ENCODE measurements at places on chromosomes 16 and 17. TPM values are rescaled to one million over a fixed set of nuclear protein-coding genes. Genes with fewer than 3 reads are reported as not detected.

GRCh38 chr17:29219378-29220047 lies 27.1 kb upstream of the CRYBA1 start:
- peak; percentile 39 for DNase-seq

DNA sequence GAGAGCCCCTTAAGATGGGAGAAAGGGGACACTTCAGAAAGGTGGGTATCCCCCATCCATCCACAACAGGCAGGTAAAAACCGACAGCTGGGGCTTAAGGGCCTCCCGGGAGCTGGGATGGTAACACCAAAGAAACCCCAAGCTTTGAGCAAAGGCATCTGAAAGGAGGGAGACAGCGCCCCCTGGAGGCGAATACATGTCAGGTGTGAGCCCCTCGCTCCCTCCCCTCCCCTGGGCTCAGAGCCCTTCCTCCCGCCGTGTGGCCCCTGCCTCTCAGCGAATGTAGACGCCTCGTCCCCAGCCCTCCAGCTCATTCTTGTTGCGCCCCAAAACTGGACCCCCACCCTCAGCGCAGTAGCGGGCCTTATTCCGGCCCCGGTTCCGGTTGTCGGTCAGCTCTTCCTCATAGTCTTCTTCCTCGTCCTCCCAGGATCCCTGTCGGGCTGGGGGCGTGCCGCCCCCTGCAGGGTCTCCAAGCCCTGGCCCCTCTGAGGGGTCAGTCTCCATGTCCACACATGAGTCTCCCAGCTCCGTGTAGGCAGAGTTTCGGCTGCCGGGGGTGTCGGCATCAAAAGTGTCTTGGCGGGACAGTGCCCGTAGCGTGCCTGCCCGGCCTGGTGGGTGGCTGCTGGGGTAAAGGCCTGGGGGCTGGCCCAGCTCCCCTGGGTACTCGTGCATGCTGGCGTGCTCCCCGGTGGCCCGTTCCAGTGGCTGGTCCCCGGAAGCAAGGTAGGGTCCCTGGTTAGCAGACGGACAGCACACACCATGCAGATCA lies 9.1 kb upstream of the ARL5C start:
- no peak for DNase-seq

GRCh38 chr16:4378999-4379690 lies 7.5 kb downstream of the VASN start:
- DNase-seq = no peak

GRCh38 chr16:82138478-82139285 lies 31.3 kb downstream of the MPHOSPH6 start:
- no peak for DNase-seq

DNA sequence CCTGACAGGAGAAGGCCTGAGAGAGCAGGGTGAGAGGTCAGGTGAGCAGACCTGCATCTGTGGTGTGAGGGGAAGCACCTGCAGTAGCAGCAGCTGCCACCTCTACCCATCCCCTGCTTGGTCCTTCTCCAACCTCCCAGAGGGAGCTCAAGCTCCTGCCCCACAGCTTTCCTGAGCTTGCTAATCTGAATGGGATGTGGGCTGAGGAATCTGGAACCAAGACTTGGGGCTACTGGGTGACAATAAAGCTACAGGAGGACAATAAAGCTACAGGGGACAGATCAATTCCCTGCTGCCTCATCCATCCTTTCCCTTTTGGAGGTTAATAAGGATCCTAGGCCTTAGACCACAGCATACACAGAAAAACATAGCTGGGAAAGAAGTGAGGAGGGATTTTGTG lies 4.9 kb upstream of the TBX4 start:
- no peak for DNase-seq

DNA sequence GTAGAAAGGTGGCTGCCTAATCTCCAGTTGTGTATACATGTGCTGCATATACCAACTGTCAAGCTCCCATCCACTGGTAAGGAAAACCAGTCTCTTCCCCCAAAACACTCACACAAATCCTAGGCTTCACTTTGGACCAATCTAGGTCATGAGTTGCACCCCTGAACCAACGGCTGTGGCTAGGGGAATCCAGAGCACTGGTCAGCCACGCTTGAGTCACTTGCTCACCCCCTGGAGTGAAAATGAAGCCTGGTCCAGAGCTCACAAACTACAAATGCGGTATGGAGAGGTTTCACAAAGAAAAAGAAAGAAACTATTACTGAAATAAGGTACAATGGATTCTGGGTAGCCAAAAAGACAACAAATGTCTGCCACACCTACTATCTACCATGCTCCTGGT lies 66.1 kb upstream of the NLK start:
- no peak for DNase-seq

DNA sequence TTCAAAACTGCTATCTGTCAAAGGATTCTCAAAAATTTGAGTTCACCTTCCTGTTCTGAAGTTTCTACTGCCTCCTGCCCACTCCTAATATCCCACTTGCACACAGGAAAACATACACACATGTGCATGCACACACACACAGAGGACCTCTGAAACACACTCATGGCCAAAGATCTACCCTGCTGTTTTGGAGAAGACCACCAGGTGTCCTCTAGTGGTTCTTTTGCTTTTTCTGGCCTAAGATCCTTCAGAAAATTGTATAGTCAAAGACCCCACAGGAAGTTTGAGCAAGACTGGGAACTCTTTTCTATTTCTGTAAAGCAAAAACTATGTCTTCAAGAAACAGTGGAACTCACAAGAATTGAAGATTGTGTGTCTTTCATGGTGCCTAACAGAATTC lies 90.2 kb downstream of the CDH8 start:
- DNase-seq = no peak

DNA sequence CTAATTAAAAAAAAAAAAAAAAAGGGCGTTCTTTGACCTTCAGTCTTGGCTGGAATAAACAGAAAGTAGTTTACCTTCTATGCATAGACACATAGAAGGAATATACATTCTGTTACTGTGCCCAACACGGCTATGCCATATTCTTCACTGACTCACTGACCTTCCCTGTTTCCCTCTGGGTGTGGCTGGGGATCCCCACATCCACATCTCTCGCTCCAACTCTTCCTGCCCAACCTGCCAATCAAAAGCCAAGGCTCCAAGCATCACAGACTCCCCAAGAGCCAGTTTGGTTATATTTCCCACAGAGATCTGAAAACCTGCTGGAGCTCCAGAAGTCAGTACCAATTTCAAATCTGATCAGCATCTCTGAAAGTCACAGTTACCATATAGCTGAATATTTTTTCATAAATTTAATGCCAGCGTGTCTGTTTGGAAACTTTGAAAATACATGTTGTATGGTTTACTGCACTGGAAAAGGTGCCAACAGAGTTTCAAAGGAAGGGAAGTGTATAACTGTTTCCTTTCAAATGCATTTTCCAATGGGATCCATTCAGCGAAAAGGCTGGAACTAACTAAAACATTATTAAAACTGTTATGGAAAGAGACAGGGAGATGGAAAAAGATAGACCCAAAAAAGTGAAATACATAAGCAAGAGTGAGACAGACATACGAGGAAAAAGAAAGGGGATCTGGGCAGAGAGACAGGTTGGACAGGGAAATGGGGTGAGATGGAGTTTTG lies 91.8 kb downstream of the SMG6 start:
- DNase-seq = no peak

DNA sequence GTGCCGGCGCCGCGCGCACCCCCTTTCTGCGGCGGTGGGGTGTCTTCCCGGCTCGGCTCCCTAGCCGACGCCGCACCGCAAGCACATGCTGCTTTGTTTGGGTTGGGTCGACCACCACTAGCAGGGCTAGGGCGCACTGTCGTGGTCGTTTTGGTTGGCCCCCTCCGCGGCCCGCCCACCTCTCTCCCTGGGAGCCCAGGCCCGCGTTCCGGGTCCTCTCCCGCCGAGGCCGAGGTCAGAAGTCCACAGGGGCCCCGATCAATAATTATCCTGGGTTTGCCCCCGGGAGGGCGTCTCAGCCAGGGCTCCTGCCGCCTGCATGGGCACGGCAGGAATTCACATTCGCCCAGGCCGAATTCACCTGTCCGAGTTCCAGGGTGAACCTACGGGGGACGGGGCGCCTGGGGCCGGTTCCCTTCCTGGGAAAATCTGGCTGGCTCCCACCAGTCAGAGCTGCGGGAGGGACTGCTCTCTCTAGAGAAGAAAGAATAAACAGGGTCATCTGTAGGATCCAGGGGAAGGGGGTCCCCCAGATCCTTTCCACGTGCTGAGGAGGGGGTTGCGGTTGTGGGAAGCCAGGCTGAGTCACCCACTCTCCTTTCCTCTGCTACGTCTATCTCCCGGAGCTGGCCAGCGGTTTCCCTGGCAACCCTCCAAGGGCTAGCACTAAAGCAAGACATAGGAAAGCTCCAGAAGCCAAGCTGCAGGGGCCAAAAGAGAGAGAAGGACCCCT lies 584 bp upstream of the STAT5B start:
- no peak for DNase-seq

The LRRC75A gene
- total RNA-seq = not detected

The PRR35 gene
- not detected for total RNA-seq

The PRKCA gene
- 5.0 TPM for total RNA-seq

The MYH1 gene
- not detected for total RNA-seq

The COX6A2 gene
- total RNA-seq = not detected

All from foreskin keratinocyte (primary cell).